ENCODE measurements at places on chromosomes 16 and 17.

- no peak for DNase-seq
Observed at GRCh38 chr16:13269359-13269758, 368.0 kb downstream of the SHISA9 start.

DNA sequence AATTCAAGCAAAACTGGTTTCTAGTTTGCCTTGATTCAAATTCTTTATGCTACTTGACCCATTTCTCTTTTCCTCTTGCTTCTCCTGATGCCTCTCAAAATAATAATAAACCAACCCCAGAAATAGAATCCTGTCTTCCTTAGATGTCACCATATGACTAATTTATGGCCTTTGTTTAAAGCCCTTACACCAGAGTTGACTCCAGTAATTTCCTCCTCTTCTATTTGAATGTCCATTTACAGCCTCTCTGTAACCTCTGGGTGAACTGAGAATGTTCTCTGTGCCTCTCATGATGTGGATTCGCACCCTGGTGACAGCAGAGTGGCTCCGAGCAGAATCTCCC, 31.5 kb downstream of the ZFHX3 start:
- DNase-seq: no peak

DNA sequence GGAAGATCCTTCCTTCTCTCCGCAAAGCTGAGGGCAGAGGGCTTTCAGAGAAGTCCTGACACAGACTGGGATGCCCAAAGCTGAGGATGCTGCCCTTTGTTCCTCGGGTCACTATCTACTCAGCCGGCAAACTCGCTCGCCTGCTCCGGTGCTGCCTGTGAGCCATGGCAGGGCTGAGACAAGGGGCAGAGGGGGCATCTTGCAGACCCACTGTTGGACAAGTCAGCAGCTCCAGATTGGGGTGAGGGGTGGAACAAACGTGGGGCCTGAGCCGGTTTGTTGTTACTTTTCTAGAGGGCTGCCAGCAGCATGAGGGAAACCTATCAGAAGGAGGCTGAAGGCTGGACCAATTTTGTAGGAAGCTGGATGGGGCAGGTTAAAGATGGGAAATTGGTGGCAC, 47.1 kb upstream of the PIK3R6 start:
- DNase-seq: no peak

DNA sequence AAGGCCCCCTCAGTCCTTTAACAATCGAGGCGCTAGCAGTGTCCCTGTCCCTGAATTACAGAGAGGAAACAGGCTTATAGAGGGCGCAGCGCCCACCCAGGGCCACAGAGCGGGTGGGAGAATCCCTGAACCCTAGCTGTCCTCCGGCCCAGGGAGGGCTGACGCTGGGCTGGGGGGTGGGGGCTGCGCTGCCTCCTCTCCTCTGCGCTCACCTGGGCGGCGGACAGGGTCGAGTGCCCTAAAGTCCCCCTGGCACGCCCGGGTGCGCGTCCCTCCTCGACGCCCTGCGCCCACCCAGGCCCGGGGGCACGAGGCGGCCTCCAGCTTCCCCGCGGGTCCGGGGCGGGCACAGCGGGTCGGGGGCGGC, 200.4 kb upstream of the N4BP1 start:
- DNase-seq: no peak

DNA sequence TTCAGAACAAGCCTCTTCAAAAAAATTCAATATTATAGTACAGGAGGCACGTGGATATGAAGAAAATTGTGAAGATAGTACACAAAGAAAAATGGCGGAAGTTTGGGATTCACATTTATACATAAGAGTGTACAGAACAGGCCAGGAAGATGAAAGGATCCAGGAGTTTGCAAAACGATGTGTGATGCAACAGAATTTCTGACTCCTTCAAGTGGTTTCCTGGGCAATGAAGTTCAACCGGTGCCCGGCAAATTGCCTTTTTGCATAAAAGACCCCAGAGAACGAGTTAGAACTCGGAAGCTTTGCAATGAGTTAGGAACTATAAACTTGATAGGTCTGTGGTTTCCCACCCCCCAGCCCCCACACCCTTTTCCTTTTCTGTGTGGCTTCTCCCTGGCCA, 189.1 kb downstream of the SALL1 start:
- no peak for DNase-seq

All from SIG-M5 (cell line).